ENCODE measurements at places on chromosomes 12 and 14.

DNA sequence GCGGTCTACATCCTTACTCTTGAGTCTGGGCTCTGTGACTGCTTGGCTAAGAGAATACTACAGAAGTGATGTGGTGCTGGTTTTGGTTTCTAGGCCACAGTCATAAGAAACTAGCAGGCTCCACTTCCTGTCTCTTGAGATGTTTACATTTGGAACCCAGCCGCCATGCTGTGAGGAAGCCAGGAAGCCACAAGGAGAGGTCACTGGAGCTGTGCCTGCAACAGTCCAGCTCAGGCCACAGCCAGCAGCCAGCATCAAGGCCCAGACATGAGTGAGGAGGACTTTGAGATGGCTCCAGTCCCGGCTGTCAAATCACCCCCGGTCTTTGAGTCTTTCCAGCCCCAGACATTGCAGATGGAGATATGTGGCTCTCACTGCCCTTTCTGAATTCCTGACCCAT is 12.9 kb upstream of the FAM181A start:
- DNase-seq, result peak; percentile 36

- no peak for DNase-seq
Observed at GRCh38 chr14:61120576-61120975, 139.5 kb downstream of the SLC38A6 start.

GRCh38 chr14:97005934-97006333 is 208.8 kb downstream of the VRK1 start:
- DNase-seq, result no peak

- DNase-seq, result no peak
Observed at GRCh38 chr12:51977320-51977753, 25.8 kb downstream of the ACVR1B start.

DNA sequence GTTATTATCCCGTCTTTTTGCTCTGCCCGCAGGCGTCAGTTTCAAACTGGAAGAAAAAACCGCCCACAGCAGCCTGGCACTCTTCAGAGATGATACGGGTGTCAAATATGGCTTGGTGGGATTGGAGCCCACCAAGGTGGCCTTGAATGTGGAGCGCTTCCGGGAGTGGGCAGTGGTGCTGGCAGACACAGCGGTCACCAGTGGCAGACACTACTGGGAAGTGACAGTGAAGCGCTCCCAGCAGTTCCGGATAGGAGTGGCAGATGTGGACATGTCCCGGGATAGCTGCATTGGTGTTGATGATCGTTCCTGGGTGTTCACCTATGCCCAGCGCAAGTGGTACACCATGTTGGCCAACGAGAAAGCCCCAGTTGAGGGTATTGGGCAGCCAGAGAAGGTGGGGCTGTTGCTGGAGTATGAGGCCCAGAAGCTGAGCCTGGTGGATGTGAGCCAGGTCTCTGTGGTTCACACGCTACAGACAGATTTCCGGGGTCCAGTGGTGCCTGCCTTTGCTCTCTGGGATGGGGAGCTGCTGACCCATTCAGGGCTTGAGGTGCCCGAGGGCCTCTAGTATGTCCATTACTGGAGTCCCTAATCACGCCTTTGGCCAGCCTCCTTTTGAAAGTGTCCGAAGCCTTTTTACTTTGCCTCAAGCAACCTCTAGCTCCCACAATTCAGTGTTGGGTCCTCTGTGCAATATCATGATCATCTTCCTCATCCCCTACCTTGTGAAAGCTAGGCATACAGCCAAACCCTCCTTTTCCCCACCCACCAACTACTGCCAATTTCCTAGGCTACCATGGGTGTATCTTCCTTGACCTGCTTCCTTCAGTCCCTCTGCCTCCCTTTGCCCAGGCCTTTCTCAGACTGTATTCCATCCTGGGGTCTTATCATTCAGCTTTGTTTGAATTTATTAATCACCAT is 891 bp downstream of the SPRYD4 start:
- DNase-seq, result no peak

DNA sequence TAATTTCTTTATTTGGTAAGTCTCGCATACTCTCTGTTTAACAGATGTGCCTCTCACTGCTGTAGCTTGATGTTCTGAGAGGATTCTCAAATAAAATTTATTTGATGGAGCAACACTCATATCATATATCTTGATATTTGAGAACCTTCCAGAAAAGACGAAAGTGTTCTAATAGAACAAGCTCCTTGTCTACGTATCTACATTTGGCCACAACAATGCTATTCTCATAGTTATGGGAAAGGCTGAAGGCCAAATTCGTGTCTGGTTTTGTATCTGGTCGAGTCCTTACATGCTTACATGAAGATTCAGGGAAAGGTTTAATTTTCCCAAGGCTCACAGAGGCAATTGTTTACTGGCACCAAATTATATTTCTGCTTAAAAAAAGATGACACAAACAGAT is 186.7 kb upstream of the SLC38A2 start:
- no peak for DNase-seq

DNA sequence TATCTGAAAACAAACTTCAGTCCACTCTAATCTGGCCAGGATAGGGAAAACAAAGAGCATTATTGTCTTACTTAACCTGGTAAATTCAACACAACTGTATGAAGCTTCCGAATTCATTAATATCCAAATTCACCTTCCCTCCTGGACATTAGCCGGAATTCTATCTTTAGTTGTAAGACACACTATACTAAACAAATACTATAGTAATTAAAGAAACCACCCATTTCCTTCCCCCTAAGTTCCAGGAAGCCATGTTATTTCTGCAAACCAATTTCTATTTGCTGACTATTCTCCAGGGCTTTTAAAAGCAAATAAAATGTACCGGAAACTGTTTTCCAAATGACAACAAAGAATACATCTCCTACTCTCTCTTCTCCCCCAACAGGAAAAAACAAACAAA is 122.7 kb upstream of the MDM1 start:
- DNase-seq, result no peak

DNA sequence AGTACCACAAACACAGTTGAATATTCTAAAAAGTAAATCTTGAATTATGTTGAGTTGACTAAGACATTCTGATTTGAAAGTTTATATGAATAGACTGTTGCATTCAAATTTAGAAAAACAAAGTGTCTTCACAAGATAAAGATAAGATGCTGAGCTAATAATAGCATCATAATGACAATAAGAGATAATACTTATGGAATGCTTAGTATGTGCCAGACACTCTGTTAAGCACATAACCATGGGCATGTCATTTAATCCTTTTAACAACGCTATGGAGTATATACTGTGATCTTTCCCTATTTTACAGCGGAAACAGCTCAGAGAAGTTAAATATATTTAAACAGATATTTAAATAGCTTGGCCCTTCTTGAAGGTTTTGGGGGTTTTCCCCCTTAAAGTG is 163.4 kb downstream of the SRGAP1 start:
- no peak for DNase-seq

DNA sequence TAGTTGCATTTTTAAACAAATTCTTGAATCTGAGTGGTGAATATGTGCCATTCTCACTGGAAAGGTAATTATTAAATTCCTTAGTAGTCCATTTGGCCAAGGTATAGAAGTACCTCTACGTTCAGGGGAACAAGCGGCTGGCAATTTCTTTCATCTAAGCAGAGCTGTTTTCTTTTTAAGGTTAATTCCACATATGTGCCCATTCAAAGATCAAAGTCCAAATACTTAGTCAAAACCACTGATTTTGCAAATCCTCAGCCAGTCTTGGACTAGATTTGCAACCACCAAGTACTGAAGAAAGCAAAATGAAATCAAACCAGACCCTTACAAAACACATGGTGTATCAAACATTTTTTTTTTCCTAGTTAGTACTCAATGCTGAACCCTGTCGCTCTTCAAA is 68.7 kb upstream of the JDP2 start:
- DNase-seq, result no peak

DNA sequence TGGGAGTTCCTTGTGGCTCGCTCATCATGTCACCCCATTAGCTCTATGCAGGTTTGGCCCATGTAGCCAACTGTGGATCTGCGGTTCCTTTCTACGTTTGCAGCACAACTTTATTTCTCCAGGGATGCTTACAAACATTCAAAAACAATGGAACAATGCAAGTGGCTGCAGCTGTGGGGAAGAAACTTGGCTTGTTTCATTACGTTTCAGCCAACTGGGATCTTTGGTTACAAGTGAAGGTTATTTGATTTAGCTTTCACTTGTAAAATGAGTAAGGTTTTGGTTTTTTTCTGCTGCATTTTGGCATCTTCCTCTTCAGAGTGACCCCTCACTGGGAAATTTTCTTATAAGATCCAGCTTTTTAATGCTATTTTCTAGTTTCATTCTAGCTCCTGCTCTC is 105.9 kb downstream of the PLXNC1 start:
- DNase-seq, result no peak

DNA sequence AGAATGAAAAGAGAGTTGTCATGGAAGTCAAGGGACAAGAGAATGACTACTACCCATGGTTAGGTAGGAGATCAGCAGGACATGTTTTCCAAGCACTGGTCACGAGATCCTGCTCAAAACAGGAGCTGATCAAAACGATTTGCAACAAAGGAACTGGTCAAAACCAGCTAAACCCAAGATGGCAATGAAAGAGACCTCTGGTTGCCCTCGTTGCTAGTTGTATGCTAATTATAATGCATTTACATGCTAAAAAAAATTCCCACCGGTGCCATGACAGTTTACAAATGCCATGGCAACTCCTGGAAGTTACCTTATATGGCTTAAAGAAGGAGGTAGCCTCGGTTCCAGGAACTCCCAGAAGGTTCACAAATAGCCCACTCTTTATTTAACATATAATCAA is 95.0 kb upstream of the OTX2 start:
- DNase-seq, result no peak

DNA sequence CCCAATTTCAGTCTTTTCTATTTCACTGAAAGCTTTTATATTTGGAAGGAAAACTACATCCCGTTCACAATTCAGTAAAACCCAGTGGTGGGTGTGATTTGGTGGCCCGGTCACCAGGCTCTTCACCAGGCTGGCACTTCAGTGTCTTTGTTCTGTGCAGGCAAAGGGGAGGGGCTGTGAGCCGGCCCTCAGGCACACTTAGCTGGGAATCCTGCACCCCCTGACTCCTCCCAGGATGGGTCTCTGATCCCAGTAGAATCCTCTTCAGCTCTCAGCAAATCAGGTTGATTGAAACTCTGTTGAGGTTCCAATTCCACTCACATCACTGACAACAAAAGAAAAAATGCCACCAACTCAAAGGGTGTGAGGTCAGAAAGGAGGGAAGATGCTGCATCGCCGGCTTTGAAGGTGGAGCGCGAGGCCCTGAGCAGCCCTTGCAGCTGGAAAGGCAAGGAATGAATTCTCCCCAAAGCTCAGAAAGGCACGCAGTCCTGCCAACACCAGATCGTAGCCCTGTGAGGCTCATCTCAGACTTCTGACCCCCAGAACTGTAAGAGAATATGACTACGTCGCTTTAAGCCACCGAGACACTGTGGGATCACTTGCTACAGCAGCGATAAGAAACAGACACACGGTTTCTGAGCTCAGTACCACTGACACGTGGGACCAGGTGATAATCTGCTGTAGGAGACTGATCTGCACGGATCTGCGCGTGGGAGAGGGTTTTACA is 166.6 kb downstream of the PIWIL1 start:
- DNase-seq, result no peak

DNA sequence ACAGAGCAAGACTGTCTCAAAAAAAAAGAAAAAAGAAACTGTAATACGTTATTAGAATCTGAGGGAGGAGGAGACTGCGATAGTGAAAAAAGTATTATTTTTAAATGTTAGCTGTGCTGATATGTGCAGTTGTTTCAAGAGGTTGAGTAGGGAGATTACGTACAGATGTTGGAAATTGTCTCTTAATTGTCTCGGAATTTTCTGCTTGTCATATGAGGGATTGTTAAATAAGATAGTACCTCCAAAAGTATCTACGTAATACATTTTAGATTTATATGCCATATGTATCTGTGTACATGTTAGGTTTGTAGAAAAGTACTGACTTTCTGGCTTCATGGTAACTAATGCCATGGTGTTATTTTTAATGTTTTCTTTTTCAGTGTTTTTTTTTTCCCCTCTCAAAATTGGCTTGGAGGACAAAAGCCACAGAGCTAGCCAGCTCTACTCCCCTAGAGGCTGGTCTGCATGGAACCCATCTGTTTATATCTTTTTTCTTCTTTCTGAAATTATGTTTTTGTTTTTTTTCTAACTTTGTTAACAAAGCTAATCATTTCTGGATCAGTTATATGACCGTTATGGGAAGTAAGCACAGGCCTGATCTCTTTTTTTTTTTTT is 3.4 kb downstream of the RIMKLB start:
- DNase-seq, result no peak

DNA sequence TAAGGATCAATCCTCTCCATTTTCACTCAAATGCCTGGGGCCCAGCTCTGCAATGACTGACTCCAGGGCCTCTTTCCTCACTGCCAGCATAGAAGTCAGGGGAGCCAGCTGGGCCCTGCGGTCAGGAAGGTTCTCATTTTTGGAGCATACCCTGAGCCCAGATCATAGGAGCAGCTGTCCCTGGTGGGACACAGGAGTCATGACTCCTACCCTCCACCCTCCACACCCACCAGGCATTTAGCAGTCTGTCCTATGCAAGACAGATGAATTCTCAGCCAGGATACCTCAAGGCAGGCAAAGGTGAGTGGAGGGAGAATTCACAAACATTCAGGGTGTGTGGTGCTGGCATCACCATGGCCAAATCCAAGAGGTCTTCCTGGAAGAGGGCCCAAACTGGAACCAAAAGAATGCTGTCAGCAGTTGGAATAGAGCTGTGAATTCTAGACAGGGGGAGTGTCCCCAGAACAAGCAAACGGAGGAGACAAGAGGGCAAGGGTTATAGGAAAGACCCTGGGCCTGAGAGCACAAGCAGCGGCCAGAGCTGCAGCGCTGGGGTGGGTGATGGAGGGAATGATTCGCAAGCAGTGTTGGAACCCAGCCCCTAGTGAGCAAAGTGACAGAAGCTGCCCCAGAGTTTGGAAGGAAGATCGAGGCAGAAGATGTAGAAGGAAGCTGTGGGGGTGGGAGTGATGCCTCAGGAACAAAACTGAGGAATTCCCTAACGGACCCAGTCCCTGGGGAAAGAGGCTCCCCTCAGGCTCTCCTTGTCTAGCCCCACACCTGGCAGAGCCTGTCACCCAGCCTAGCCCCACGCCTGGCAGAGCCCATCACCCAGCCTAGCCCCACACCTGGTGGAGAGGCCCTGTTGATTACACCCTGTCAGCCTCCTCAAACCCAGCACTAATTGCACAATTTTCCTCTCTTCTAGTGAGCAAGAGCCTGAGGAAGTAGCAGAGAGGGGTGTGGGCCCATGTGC is 4.5 kb upstream of the REM2 start:
- no peak for DNase-seq

All from stimulated activated naive CD8-positive, alpha-beta T cell treated with anti-CD3 and anti-CD28 coated beads, Interleukin-15, amount 100 ng/mL, for 72 hours (primary cell).